ENCODE measurements at places on chromosomes 16 and 17.

DNA sequence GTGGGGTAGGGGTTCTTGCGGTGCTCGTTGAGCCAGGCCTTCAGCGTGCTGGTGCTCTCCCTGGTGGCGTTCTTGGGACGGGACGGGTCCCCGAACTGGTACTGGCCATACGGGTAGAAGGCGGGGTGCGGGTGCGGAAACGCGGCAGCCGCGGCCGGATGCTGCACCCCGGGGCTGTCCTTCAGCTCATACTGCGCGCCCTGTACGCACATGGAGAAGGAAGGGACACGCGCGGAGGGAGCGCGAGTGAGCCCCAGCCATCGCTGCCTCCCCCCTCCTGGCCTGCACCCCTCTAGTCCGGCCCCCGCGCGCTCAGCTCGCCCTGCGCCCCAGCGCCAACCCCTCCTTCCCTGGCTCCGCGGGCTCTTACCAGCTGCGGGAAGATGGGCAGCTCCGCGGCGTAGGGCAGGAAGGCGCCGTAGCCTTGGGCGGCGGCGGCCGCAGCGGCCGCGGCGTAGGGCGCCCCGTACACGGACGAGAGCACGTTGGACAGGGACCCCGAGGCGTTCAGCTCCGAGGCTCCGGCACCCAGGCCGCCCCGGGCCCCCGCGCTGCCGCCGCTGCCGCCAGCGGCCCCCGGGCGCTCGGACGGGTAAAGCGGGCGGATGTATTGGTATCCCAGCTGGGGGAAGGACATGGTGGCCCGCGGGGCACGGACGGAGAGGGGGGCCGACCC lies 1.0 kb downstream of the IRX3 start:
- no peak for DNase-seq

- no peak for DNase-seq
Observed at GRCh38 chr16:89920723-89921122, 2.1 kb downstream of the MC1R start.

GRCh38 chr17:80005360-80006338 lies 30.0 kb downstream of the TBC1D16 start:
- peak; percentile 92 for DNase-seq

GRCh38 chr16:81625544-81626153 lies 153.4 kb upstream of the PLCG2 start:
- peak; percentile 52 for DNase-seq

DNA sequence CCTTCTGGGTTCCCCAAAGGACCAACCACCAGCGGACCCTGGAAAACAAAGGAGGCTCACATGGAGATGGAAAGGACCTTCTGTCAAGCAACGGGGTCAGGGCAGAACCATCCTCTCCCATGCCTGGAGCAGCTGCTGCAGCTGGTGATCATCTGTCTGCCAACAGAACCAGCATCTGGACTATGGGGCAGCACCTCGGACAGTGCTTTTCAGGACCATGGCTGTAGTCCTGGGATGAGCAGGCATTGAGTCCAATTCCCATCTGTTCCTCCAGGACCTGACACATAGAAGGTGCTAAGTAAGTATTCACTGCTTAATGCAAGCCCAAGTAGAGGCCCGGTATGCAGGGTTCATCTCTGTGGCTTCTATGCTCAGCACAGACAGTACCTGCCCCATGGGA lies 304.7 kb downstream of the XYLT1 start:
- no peak for DNase-seq

GRCh38 chr17:50539762-50540559 lies 7.0 kb upstream of the SPATA20 start:
- no peak for DNase-seq

DNA sequence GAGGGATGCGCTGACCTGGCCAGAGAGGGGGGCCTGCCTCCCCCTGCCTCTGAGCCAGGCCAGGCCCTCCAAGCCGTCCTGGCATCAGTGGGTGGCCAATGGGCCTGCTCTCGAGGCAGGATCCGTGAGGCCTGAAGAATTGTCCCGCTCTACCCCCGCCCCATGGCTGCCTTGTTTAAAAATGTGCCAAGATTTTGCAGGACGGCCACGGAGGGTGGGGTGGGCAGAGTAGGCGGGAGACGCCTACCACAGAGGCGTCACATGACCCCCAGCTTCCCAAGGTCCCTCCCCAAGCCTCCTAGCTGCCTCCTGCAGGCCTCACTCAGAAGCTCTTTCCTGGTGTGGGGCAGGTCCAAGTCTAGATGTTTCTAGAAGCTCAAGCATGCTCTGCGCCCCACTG lies 69.5 kb downstream of the ENGASE start:
- DNase-seq = no peak

All from AG08396 (cell line).